ENCODE measurements at places on chromosomes 3 and 15.

DNA sequence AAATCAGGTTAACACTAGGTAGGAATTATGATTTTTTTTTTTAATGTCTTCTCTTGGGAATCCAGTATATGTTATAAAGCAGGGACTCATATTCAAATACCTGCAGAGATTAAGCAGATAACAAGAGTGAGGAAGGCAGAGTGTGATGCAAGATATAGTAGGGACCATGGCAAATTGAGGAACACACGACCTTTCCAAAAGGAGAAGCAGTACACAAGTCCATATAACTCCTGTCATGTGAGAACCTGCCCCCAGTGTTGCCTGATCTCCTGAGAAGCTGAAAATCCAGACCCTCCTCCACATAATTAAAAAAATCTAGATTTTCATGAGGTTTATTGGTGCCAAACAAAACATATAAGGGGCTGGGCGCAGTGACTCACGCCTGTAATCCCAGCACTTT lies 3.6 kb downstream of the RFC4 start:
- no peak for DNase-seq

DNA sequence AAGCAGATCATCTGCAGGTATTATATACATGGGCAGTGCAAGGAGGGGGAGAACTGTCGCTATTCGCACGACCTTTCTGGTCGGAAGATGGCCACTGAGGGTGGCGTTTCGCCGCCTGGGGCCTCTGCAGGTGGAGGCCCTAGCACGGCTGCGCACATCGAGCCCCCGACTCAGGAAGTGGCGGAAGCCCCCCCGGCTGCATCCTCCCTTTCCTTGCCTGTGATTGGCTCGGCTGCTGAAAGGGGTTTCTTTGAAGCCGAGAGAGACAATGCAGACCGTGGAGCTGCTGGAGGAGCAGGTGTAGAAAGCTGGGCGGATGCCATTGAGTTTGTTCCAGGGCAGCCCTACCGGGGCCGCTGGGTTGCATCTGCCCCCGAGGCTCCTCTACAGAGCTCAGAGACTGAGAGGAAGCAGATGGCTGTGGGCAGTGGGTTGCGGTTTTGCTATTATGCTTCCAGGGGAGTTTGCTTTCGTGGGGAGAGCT lies 639 bp downstream of the MKRN3 start:
- peak; percentile 67 for DNase-seq

DNA sequence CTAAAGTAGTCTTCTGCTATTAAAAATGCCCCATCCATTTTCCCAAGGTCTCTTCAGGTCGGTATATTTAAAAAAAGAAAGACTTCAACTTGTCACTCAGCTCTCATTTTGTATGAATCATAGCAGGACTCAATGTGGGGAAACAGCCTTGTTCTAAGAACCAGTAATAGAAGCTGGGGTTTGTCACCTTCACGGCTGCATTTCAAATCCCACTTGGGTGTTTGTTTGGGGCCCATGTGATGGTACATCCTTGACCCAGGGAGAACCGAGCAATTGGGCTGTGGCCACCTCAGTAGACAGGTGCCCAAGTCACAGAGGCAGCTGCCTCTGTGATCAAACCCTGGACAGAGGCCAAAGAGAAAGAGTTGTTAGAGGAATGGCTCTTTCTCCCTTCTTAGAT lies 70.3 kb upstream of the ARL8B start:
- no peak for DNase-seq

DNA sequence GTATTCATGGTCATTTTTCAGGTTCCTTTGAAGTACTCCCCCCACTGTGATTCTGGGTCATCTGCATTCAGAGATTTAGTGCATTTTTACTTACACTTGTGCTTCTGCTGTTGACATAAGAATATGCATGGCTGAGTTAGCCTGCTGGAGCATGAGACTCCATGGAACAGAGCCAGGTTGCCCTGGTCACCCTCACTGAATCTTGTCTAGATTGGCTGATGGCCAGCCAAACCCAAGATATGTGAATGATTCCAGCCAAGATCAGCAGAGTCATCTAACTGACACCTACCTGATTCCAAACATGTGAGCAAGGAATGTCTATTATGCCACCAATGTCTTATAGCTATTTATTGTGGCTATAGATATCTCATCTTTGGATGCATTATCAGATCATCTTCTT lies 25.1 kb downstream of the DTWD1 start:
- no peak for DNase-seq

DNA sequence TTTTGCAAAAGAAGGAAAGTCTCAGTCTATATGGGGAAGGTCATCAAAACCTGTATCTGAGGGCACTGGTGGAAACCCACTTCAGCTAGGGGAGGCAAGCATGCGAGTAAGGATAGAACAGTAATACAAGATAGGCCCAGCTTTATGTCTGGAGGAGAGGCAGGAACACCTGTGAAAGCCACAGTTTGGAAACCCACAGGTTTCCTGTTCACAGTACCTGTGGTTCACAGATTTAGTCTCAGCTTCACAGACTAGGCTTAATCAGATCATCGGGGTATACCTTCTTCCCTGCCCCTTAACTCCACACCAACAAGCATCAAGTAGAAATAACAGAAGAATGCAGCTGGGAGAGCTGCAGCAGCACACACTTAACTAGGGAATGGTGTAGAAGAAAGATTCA lies 36.2 kb downstream of the C2CD4B start:
- DNase-seq = no peak

GRCh38 chr3:55880357-55880756 lies 393.3 kb upstream of the WNT5A start:
- no peak for DNase-seq

DNA sequence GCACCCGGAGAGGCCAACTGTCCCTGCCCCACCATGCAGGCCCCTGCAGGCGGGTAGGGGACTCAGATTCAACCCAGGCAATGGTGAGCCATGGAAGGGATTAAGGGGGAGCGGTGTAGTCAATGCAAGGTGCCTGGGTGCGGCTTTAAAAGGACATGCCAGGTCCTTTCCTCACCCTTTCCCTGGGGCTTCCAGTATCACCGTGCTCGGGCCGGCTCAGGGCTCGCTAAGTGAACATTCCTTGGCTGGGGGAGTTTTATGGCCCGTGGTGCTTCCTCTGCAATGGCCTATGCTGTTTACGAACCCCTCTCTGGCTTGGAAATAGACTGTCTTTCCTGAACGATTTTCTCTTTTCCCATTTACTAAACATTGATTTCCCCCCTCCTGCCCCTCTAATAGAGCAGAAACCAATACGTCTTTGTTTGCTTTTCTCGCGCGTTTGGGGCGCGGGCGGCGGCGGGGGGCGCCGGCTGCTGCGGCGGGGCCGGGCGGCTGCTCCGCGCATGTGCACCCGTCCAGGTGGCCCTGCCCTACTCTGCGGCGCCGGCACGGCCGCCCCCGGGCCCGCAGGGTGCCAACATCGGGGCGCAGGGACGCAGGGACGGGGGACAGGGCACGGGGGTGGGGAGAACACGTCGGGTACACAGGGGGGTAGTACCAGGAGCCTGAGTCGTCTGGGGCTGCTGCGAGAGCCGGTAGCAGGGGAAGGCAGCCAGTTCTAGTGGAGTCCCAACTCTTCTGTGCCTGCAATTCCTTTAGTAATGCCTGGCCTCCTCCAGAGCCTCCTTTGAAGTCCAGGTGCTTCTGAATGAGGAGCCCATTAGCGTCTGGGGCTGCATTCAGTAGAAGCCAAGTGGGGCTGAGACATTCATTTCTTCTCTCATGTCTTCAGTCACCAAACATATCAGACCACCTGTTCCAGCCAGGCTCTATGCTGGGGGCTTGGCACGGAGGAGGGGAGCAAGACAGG lies 26.9 kb upstream of the CACNA2D2 start:
- no peak for DNase-seq

DNA sequence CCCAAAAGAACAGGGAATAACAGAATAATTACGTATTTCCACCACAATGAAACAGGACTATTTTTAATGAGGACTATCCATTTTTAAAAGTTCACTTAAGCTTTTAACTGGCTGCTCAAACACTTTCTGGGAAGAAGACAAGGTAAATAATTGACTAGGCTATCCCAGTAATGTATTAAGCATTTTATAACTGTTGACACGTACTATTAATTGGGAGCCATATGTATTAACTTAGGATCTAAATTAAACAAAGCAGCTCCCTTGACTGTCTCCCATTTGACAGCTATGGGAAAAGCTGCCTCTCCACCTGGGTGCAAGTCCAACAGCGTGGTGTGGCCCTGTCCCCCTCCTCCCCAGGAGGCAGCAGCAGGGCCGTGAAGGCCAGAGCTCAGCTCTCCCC lies 36.1 kb downstream of the MYO5C start:
- DNase-seq = no peak

GRCh38 chr15:80241508-80241907 lies 10.5 kb downstream of the CTXND1 start:
- DNase-seq = no peak

- DNase-seq = no peak
Observed at GRCh38 chr3:50260942-50261441, 8.0 kb upstream of the SEMA3B start.

GRCh38 chr15:93072411-93073394 lies 16.3 kb downstream of the RGMA start:
- DNase-seq = peak; percentile 59

DNA sequence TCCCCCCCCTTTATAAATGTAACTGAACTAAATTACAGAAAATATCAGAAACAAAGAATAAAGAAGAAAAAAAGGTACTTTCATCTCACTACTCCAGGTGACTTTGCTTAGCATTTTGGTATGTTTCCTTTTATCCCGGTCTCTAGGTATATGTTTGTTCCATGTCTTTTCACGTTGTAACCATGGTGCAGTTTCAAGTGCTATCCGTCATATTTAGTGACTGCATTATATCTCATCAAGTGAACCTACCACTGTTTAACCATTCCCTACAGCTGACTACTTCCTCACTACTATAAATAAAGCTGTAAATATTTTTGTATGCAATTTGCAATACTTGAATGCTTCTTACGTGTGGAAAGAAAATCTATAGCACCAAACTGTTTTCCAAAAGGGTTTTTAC lies 2.2 kb downstream of the BTBD1 start:
- DNase-seq = peak; percentile 8

GRCh38 chr3:45987368-45988291 lies 8.0 kb downstream of the FYCO1 start:
- DNase-seq = no peak

- no peak for DNase-seq
Observed at GRCh38 chr3:60010781-60011180, 961.0 kb upstream of the CFAP20DC start.

DNA sequence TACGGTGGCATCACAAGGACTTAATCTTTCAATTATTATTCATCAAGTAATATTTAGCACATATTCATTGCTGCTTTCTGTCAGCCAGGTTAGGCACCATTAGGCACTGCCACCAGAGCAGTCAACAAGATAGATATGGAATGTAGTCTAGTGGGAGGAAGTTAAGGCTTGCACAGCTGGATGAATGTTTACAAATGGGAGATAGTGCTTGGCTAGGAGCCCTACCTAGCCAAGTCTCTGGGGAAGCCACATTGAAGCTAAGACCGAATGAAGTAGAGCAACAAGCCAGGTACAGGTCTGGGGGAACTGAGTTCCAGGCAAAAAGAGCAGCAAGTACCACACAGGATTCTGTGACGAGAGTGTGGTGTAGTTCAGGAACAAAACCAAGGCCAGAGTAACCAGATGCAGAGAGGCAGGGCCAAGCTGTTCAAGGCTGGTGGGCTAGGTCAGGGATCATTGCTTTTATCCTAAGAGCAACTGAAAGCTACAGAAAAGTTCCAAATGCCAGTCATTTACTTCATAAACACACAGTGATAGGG lies 33.4 kb upstream of the SCAANT1 start:
- no peak for DNase-seq

DNA sequence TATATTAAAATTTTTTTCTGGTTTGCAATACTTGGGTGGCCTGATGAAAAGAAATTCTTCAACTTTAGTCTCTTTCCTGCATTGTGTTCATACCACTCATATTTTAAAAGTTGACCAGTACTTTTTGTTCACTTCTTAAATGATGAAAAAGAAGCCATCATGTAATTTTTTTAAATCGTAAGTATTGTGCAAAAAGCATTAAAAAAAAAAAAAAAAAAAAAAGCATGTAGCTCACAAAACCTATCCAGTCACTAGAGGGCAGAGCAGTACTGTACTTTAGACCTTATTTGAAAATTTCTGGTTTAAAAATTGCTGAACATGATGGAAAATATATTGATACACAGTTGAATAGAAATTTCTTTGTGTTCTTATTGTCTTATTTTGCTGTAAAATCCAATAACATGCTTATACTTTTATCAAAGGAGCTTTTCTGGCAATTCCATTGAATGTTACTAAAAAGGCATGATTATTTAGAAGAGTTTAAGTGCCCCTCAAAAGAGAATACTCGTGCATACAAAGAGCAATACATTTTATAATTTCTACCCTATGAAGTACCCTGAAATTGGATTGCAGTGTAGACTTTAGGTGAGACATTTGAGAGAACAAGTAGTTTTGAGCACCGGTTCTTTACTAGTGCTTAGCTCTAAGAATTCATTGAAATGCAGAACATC lies 137.7 kb downstream of the BBX start:
- DNase-seq = no peak

DNA sequence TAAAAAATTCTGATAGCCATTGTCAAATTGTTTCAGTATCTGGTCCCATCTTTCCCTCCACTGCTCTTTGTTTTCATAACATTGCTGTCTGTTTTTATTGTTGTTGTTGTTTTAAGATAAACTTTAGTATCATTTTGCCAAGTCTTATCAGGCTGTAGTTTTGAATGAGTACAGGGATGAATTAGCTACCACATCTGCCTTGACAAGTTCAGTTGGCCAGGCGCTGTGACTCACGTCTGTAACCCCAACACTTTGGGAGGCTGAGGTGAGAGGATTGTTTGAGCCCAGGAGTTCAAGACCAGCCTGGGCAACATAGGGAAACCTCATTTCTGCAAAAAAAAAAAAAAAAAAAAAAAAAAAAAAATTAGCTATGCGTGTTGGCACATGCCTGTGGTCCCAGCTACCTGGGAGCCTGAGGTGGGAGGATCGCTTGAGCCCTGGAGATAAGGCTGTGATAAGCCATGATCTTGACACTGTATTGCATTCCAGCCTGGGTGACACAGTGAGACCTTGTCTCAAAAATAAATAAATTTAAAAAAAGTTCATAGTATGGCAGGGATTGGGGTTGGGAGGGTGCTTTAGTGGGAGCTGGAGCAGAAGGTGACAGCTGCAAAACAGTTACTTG lies 8.3 kb upstream of the ANKDD1A start:
- no peak for DNase-seq

- DNase-seq = no peak
Observed at GRCh38 chr15:43330780-43331087, 361 bp upstream of the LCMT2 start.

- DNase-seq = no peak
Observed at GRCh38 chr3:51887620-51888019, 12.2 kb upstream of the IQCF5 start.

- DNase-seq = no peak
Observed at GRCh38 chr3:89098173-89098572, 9.2 kb upstream of the EPHA3 start.

DNA sequence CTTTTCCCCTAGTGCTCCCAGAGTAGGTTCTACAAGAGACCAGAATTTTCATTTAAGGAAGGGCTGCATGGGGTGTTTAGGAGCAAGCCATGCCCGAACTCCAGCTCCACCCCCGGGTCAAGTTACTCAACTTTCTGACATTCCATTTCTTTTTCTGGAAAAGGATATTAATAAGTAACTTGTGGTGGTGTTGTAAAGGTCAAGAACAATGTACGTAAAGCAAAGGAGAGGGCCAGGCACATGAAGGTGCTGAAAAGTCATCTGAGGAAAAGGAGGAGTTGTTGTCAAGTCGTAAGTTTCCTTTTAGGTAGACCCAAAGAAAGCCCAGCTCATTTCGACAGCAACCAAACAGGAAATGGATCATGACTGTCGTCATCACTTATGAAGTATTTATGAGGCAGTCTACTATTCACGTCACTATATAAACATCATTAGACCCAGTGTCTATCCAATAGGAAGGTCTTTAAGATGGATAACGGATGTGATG lies 319.6 kb upstream of the IL12A start:
- no peak for DNase-seq

GRCh38 chr3:98657457-98657856 lies 64.0 kb upstream of the CPOX start:
- no peak for DNase-seq

Measured in NCI-H748 treated with DMSO at 0.1 percent for 48 hours (cell line).